ENCODE measurements at places on chromosomes 4 and X. TPM values are rescaled to one million over a fixed set of nuclear protein-coding genes. Genes with fewer than 3 reads are reported as not detected.
A peak's percentile ranks its signal among the peaks of the same experiment; 100 is the strongest.

- no peaks in the 10 kb centered on the region for H3K27me3 ChIP-seq
- H3K27ac ChIP-seq: no peak overlapping the region
- no peak overlapping the region for H3K4me3 ChIP-seq
- DNase-seq: no peak
These were observed 37.3 kb upstream of the STAG2 start for GRCh38 chrX:123924186-123924585.

DNA sequence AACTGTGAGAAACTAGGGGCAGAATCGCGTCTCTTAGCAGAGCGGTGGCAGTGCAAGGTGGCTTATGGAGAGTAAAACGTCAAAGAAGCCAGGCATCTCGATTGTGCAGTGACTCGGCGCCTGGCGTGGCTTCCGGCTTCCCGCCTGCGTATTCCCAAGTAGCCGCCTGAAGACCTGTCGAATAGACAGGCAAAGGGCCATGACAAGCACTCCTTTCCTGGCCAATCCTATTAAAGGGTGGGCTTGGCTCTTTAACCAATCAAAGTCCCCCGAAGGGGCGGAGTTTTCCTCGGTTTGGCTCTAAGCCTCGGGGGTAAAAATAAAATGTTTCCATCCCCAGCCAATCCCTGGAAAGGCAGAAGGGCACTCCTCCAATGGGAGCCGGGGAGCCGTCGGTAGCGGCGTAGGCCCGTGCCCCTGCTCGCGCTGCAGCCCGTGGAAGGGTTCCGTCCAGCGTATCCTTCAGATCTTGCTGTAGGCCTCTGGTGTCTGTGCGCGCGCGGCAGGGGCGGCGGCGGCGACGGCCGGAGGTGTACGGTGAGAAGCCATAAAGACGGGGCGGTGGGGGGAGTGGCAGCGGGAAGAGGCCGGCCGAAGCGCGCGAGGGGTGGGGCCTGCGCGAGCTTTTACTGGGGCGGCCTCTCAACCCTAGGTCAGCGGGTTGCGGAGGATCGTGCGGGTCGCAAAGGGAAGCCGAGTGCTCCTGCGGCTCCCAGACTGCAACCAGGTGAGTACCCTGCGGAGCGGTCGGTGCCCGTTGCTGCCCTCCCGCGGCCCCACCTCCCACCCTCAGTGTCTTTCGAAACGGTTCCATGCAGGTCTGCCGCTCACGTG lies at the start of gene KANTR:
KANTR (plus strand) TSS at position 395 of the 834 bp plus-strand sequence. CDS start 30,131 bp downstream, outside the sequence.
- no peaks in the 10 kb centered on the region for H3K4me1 ChIP-seq
- H3K36me3 ChIP-seq: no peaks in the 10 kb centered on the region
- peak within 1 kb of the TSS; percentile 89 for H3K27ac ChIP-seq
- peak within 1 kb of the TSS; percentile 64 for H3K4me3 ChIP-seq
- peak; percentile 88 for DNase-seq

DNA sequence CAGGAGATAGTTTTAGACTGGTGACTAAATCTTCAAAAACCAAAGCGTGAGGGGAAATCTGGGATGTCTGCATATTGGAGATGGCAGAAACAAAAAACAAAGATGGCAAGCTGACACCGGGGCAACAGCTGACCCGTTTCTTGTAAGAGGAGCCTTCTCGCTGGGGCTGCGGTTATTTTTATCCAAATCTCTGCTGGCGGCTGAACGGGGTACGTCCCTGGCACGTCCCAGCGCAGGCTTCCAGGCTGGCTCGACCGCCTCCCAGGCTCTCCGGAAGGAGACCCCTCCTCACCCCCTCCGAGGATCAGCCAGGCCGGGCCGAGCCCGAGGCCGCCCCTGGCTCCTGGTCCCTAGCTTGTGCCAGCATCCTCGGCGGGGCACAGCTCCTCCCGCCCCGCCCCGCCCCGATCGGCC lies 403 bp downstream of the SGCB start:
- H3K4me3 ChIP-seq: peak overlapping the region; percentile 79
- no peak for DNase-seq
- peak overlapping the region; percentile 65 for H3K27ac ChIP-seq

WDR45 gene
- 63.2 TPM for total RNA-seq

SMIM10 gene
- 5.2 TPM for total RNA-seq

DNA sequence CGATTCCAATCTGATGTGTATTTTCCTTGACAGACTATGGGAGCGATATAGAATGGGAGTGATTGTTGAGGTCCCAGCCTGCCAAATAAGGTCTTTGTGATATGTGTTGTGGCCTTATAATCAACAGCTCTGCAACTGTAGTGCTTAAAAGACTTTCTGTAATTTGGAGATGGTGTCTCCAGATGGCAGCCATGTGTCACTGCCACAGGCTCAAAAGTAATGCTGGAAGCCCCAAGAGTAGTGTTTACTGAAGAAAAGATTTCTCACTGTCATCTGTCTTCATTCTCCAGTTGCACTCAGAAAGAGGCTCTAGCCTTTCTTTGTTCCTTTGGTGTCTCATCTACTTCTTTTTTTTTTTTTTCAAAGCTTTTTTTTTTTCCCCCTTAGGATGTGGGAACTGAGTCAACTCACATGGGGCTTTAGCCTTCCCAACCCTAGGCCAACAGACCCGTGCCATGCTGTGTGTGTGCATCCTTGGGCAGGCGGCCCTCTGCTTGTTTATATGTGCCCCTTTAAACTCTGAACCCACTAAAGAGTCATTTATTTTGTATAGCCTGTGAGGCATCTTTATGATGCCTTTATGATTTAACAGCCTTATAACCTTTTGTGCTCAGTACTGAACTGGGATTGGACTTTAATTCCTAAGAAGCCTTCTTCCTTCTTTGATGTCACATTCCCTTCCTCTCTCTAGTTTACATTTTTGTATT lies 15.6 kb downstream of the SRPX2 start:
- no peaks in the 10 kb centered on the region for H3K27me3 ChIP-seq
- H3K36me3 ChIP-seq: no peaks in the 10 kb centered on the region
- H3K4me1 ChIP-seq: no peaks in the 10 kb centered on the region
- H3K27ac ChIP-seq: no peak overlapping the region

ARMCX4 gene
- total RNA-seq: 13.1 TPM

GRCh38 chr4:139568206-139568955 lies 12.4 kb upstream of the SETD7 start:
- H3K27me3 ChIP-seq: no peaks in the 10 kb centered on the region
- no peaks in the 10 kb centered on the region for H3K4me1 ChIP-seq
- no peak for DNase-seq
- no peak overlapping the region for H3K4me3 ChIP-seq

SLC10A6 gene
- 0.87 TPM for total RNA-seq

- DNase-seq: no peak
- no peak overlapping the region for H3K27ac ChIP-seq
- H3K27me3 ChIP-seq: no peaks in the 10 kb centered on the region
- no peak overlapping the region for H3K4me3 ChIP-seq
These were observed 168.1 kb downstream of the GLRA2 start for GRCh38 chrX:14697451-14697850.

ZCCHC12 gene
- total RNA-seq: 0.41 TPM

DNA sequence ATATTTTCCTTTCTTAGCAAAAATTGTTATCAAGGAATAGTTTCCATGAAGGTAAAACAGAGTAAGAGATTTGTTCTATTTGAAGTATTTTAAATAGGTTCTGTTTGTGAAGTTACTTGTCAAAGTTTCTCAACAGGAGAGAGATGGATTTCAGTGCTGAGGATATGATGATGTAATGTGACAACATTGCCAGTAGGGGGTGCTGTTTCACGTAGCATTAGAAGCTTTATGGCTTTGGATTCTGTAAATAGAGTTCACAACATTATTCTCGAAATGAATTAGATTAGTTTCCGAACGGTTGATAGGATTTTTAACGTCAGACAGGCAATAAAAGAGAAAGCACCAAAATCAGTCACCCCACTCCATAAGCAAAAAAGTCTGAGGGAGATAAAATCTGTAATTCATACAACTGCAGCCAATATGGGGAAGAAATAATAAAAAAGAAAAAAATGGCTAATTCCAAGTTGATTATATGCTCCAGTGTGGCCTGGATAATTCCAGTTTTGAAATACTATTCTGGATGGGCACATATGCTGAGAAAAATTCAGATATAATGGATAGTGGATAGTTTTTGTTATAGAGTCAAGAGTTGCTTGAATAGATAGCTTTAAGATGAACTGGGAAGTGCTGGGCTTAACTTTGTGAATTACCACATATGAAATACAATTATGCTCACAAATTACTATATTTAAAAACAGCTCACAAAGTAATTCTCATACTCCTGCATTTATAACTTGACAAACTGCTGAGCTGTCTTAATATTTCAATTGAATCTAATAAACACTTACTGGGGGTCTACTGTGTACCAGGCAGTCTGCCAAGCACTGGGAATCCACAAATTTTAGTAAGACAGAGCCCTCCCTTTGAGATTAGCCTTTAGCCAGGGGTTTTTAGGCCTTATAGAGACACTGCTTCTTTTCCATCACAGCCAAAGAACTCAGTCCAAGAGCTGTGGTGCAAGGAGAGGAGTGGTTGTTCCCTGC lies 109.1 kb downstream of the GPAT3 start:
- H3K36me3 ChIP-seq: no peaks in the 10 kb centered on the region
- H3K27ac ChIP-seq: no peak overlapping the region
- peaks cover 3% of the 10 kb centered on the region for H3K27me3 ChIP-seq
- no peaks in the 10 kb centered on the region for H3K4me1 ChIP-seq

DUX4 gene
- not detected for total RNA-seq

GRCh38 chr4:56134266-56134665 lies 185.5 kb downstream of the CEP135 start:
- no peaks in the 10 kb centered on the region for H3K4me1 ChIP-seq
- H3K27me3 ChIP-seq: no peaks in the 10 kb centered on the region
- H3K4me3 ChIP-seq: no peak overlapping the region
- no peak overlapping the region for H3K27ac ChIP-seq
- no peaks in the 10 kb centered on the region for H3K36me3 ChIP-seq

ZFP92 gene
- 3.4 TPM for total RNA-seq

FGFBP2 gene
- 5.6 TPM for total RNA-seq

SAGE1 gene
- not detected for total RNA-seq

L1CAM gene
- 1.2 TPM for total RNA-seq

DNA sequence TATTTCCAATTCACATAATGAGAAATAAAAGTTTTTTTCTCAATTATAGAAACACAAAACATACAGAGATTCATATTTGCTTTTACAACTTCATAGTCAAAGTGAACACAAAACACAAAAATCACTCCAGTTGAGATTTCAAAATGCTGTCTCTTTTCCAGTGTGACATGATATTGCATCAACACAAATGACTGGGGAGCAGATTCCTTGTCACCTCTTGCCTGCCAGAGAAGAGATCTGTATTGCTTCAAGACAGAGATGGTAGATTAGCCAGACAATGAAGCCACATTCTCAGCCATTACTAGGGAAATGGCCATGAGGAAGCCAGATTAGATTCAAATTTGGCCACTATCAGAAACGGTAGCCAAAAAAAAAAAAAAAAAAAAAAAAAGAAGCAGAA lies 2313.1 kb upstream of the AGA start:
- DNase-seq: no peak
- H3K4me3 ChIP-seq: no peak overlapping the region
- H3K27ac ChIP-seq: no peak overlapping the region
- H3K4me1 ChIP-seq: no peaks in the 10 kb centered on the region

CFAP299 gene
- not detected for total RNA-seq

DNA sequence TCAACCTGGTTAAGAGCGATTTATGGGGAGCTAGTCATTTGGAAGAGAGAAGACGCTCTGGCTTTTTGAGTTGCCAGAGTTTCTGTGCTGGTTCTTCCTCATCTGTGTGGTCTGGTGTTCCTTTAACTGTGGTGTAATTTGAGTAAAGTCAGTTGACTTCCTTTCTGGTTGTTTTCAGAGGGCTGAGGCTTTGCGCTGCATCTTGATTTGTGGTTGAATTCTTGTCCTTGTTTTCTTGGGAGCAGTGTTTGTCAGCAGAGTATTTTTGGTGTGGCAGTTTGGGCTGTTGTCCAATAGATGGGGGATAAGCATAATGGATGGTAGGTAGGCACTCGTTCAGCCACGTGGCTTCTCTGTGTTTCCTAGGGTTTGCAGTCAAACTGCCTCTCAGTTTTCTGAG lies 2143.2 kb upstream of the TENM3 start:
- DNase-seq: no peak
- H3K27ac ChIP-seq: no peak overlapping the region
- no peak overlapping the region for H3K4me3 ChIP-seq
- no peaks in the 10 kb centered on the region for H3K27me3 ChIP-seq
- H3K36me3 ChIP-seq: no peaks in the 10 kb centered on the region

GRCh38 chr4:112523764-112524505 lies 8.0 kb upstream of the NEUROG2 start:
- H3K4me3 ChIP-seq: peak overlapping the region; percentile 34
- peak; percentile 84 for DNase-seq
- no peak overlapping the region for H3K27ac ChIP-seq
- H3K27me3 ChIP-seq: peaks cover 68% of the 10 kb centered on the region
- H3K4me1 ChIP-seq: peaks cover 14% of the 10 kb centered on the region

- H3K4me3 ChIP-seq: no peak overlapping the region
- H3K27ac ChIP-seq: peak overlapping the region; percentile 77
- DNase-seq: no peak
- no peaks in the 10 kb centered on the region for H3K27me3 ChIP-seq
- H3K4me1 ChIP-seq: peaks cover 48% of the 10 kb centered on the region
These were observed 72.4 kb downstream of the APBB2 start for GRCh38 chr4:41141900-41142299.

GRCh38 chr4:31539284-31540069 lies 819.3 kb downstream of the PCDH7 start:
- H3K4me3 ChIP-seq: no peak overlapping the region
- H3K27ac ChIP-seq: no peak overlapping the region
- no peaks in the 10 kb centered on the region for H3K36me3 ChIP-seq
- H3K4me1 ChIP-seq: no peaks in the 10 kb centered on the region
- no peak for DNase-seq

CXCL11 gene
- not detected for total RNA-seq

RHOXF2 gene
- total RNA-seq: not detected

MAN2B2 gene
- total RNA-seq: 39.6 TPM

- no peak overlapping the region for H3K4me3 ChIP-seq
- DNase-seq: no peak
- peak overlapping the region; percentile 85 for H3K27ac ChIP-seq
- no peaks in the 10 kb centered on the region for H3K27me3 ChIP-seq
These were observed 32.4 kb upstream of the PDLIM3 start for GRCh38 chr4:185567381-185568376.

GRCh38 chrX:29797156-29797555 lies 418.2 kb upstream of the MAGEB2 start:
- H3K27me3 ChIP-seq: no peaks in the 10 kb centered on the region
- H3K36me3 ChIP-seq: no peaks in the 10 kb centered on the region
- DNase-seq: no peak

- H3K4me3 ChIP-seq: no peak overlapping the region
- peaks cover 20% of the 10 kb centered on the region for H3K27me3 ChIP-seq
- H3K4me1 ChIP-seq: no peaks in the 10 kb centered on the region
- H3K36me3 ChIP-seq: no peaks in the 10 kb centered on the region
These were observed 161.3 kb upstream of the PSAPL1 start for GRCh38 chr4:7595934-7596461.
